NCI-H187 treated with DMSO at 0.1 percent for 48 hours (cell line): ENCODE measurements at places on chromosomes 2 and 18.

- DNase-seq: no peak
Observed at GRCh38 chr2:232563580-232563979, 13.1 kb downstream of the EIF4E2 start.

DNA sequence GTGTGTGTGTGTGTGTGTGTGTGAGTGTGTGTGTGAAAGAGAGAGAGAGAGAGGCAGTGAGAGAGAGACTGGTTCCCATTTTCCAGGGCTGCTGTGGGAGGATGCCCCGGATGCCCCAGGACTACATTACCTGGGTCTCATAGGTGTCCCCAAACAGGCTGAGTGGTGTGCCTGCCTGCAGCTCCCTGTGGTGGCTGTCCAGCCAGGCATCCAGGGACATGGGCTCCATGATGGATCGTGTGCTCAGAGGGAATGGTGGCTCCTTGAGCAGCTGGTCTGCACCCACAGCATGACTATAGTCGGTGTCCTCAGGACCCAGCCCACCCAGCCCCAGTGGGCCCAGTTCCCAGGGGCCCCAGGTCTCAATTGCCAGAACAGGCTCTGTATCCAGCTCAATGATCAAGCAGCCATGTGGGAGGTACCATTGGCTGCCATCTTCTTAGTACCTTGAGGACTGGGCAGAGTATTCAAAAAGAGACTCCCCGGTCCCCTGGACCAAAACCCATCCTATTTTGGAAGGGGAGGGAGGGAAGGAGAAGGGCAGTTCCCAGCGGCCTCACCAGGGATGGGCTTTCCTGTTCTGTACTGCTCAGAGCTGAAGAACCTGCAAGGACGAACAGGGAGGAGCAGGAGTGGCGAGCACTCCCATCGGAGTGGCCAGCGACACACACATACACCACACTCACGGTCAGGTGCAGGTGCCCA is 5.8 kb upstream of the OXER1 start:
- DNase-seq: no peak

GRCh38 chr2:160940271-160940670 is 220.0 kb upstream of the TANK start:
- no peak for DNase-seq

GRCh38 chr18:6441200-6441599 is 26.5 kb upstream of the L3MBTL4 start:
- no peak for DNase-seq

GRCh38 chr2:44535376-44535775 is 173.6 kb downstream of the CAMKMT start:
- DNase-seq: no peak

DNA sequence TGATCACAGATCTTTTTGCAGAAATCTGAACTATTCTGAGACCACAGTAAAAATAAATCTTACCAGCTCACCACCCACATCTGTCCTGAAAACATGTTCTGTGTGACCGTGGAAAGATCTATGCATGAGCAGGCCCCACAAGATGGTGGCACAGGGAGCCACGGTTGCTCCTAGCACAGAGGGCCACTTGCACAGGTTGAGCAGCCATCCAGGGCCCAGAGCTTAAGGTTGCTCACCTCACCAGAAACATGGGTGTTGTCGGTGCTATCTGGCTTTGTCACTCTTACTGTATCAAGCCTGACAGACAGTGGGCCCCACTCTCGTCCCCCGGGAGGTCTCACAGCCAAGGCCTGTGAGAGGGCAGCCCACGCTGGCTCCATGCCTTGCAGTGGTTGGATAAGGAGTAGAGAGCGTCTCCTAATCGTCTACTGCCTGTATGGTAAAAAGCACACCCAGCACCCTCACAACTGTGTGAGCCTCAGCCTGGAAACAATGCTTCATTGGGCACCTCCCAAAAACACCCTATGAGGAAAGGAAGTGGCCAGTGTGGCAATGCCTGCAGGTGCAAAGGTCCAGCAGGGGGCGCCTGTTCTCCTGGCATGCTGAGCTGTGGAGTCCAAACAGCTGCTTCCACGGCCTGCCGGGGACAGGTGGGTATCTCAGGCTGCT is 19.6 kb downstream of the TUBB6 start:
- no peak for DNase-seq

GRCh38 chr2:152861349-152861942 is 143.0 kb downstream of the ARL6IP6 start:
- DNase-seq: no peak

DNA sequence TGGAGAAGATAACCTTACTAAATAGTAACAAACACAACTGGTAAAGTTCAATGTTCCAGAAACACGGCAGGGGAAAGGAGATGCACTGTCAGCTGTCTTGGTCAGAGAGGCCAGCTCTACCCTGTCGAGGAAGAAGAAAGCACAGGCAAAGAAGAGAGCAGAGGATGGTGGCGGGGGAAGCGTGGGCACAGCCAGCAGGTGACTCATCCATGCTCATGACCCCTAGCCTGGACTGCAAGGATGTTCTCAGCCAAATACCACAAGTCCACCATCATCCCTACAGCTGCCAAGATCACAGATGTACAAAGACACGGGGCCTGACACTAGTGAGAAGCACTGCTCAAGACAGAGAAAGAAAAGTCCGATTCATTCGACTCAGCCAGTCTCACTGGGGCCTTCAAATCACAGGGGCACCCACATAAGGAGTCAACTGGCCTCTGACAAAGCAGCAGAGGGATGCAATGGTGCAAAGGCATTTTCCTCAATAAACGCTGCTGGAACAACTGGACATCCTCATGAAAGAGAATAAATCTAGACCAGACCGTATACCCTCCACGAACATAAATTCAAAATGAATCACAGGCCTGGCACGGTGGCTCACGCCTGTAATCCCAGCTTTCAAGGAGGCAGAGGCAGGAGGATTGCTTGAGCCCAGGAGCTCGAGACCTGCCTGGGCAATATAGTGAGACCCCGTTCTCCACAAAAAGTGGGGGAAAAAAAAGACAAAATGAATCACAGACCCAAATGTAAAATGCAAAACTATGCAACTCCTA is 5.6 kb downstream of the DTYMK start:
- DNase-seq: no peak

- DNase-seq: no peak
Observed at GRCh38 chr2:230687498-230687897, 25.1 kb upstream of the CAB39 start.

DNA sequence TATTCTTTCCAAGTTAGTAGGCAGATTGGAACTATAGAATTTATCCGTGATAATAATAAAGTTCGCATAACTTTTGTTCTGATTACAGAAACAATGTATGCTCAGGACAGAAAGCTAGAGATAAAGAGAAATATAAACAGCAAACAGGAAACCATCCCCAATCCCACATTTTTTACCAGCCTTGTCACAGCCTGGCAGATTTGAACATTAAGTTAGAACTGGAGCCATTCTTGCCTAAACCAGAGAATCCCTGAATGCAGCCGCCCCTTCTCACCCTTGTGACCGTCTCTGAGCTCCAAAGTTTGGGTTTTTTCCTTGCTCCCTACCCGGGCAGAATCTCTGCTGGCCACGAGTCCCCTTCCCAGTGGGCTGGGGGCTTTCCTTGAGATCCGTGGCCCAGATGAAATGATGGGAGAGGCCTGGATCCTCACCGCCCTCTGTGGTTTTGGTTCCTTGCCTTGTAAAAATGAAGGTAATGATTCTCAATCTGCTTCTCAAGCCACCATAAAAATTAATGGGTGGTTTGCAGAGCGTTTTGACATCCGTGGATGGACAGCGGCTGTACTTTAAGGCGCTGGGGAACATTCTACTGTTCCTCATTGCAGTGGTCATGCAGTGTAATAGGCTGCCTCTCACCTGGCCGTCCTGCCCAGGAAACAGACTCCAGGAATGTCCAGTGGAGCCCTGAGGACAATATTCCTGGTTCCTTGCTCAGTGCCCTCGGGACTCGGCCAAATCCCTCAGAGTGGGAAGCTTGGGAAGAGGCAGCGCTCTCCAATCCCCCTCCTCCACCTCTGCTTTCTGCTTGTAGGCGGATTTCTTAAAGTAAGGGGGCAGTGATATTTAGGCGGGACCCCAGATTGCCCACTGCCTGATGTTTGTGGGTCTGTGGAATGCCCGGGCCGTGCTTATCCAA is 1.6 kb downstream of the SH3BP4 start:
- no peak for DNase-seq

GRCh38 chr2:5834501-5834900 is 142.3 kb downstream of the SOX11 start:
- DNase-seq: no peak

DNA sequence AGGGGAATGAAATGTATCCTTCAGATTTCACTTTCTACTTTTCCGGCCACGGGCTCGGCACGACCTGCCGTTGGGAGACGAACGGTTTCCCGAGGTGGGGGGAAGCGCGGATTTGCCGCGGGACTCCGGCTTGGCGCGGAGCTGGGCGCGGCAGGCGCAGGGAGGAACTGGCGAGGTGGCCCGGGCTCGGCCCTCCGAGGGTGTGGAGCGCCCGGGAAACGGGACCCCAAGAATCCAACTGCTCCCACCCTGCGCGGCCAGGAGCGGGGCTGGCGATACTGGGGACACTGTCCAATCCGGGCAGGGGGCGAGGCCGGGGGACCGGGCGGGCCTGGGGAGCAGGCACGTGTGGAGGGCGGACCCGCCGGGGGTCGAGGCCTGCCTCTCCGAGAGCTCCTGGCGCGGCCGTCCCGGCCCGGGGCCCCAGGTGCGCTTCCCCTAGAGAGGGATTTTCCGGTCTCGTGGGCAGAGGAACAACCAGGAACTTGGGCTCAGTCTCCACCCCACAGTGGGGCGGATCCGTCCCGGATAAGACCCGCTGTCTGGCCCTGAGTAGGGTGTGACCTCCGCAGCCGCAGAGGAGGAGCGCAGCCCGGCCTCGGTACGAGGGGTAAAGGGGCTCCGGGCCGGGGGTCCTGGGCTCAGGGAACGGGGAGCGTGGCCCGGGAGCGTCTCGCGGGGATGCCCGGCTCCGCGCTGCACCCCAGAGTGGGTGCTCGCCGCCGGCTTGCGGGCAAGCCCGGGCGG is at the start of gene ANXA4:
TSS of gene ANXA4 (plus strand) at position 560 of the 747 bp plus-strand sequence. CDS start 39,432 bp downstream, outside the sequence.
- DNase-seq: no peak

- no peak for DNase-seq
Observed at GRCh38 chr2:206423147-206423546, 20.2 kb upstream of the ADAM23 start.
